ENCODE measurements at places on chromosomes 6 and 20. TPM values are rescaled to one million over a fixed set of nuclear protein-coding genes. Genes with fewer than 3 reads are reported as not detected.

The CLPSL1 gene
- not detected for polyA plus RNA-seq

The IL17F gene
- polyA plus RNA-seq: not detected

The VWA7 gene
- polyA plus RNA-seq: 0.25 TPM

The ZNF334 gene
- polyA plus RNA-seq: 1.6 TPM

The SLC2A10 gene
- polyA plus RNA-seq: 0.11 TPM

The LY6G6D gene
- not detected for polyA plus RNA-seq

The SAMD3 gene
- polyA plus RNA-seq: 3.6 TPM

The MYO6 gene
- 7.3 TPM for polyA plus RNA-seq

The CSNK2B gene
- 295 TPM for polyA plus RNA-seq

The NNAT gene
- 1.2 TPM for polyA plus RNA-seq

The BPHL gene
- 22.4 TPM for polyA plus RNA-seq

The NEURL2 gene
- polyA plus RNA-seq: 1.2 TPM

The NANP gene
- polyA plus RNA-seq: 4.0 TPM

The EMILIN3 gene
- 0.03 TPM for polyA plus RNA-seq

The EPHA7 gene
- not detected for polyA plus RNA-seq
